Myometrial cell (primary cell): ENCODE measurements at places on chromosomes 11 and 22. TPM values are rescaled to one million over a fixed set of nuclear protein-coding genes. Genes with fewer than 3 reads are reported as not detected.

The NAV2 gene
- total RNA-seq = 13.8 and 16.8 TPM in 2 replicates

The TRIM22 gene
- total RNA-seq = 49.6 and 55.1 TPM in 2 replicates

The USP2 gene
- under 0.01 and 0.89 TPM in 2 replicates for total RNA-seq

The MUC15 gene
- not detected in 2 replicates for total RNA-seq

The CSNK1E gene
- total RNA-seq = 116 and 152 TPM in 2 replicates

The KCNJ1 gene
- not detected in 2 replicates for total RNA-seq

The RAC2 gene
- 244 and 247 TPM in 2 replicates for total RNA-seq
